ENCODE measurements at places on chromosomes 1 and 21.

- no peak for DNase-seq
Measured at GRCh38 chr1:235675152-235675890, 25.7 kb upstream of the GNG4 start.

GRCh38 chr1:65698590-65698989, 94.1 kb upstream of the PDE4B start:
- DNase-seq = no peak

- no peak for DNase-seq
Measured at GRCh38 chr1:205118752-205119151, 3.0 kb downstream of the RBBP5 start.

- DNase-seq = no peak
Measured at GRCh38 chr1:62259551-62259950, 59.7 kb downstream of the KANK4 start.

DNA sequence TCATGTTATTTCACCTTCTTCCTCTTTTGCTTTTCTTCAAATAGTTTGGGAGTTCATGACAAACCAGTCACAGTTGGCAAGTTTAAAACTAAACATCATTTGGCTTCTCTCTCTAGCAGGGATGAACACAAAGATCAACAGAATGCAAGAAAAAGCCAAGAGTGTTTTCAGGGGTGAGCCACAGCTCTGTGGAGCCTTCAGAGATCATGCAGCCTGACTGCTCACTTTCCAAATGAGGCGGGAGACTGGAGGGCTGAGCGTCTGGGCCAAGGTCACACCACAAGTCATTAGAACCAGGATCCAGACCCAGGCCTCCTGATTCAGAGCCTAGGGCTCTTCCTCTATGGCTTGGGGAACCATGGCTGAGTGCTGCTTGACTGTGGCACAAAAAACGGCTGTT, 2.7 kb downstream of the DPT start:
- DNase-seq = no peak

DNA sequence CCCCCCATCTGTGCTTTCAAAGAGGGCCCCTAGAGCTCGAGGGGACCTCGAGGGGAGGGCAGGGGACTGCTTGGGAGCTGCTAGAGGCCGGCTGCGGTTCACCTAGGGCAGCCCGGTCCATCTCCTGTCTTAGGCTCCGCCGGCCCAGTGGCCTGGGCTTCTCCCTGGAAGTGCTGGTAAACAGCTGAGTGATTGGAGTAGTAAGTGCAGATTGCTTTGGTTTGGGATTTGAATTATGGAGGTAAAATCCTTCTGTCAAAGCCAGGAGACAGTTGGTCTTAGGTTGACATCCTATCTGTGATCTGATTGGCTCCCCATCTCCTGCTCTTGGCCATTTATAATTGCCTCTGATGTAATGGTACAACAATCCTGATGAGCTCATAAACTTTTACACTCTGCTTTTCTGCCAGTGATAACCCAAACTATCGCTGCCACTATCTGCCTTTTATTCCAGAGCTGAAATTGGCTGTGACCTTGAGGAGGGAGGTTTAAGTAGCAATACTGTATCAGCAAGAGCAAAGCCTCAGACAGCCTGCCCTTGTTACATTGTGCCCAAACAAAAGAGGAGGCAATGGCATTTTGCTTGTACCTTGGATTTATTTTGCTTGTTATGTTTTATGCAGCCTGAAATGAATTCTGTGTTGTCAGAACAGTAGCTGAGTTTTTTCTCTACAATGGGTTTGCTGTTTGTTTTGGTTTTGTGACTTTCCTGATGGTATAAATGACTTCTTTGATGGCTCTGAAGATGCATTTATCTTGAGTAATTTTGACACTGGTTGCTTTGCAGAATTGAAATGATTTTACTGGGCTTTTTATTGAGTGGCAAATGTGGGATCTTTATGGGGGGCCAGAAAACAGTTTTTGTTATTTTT, 2.4 kb downstream of the ARID1A start:
- DNase-seq = peak; percentile 96

GRCh38 chr1:46131093-46131492, 1.3 kb downstream of the PIK3R3 start:
- no peak for DNase-seq

- DNase-seq = no peak
Measured at GRCh38 chr1:90198616-90199332, 203.9 kb downstream of the ZNF326 start.

GRCh38 chr1:99766378-99766800, at the start of gene FRRS1:
FRRS1 (minus strand) TSS chr1:99766635; CDS start chr1:99748768, 17,867 bp downstream.
- DNase-seq = peak; percentile 53

DNA sequence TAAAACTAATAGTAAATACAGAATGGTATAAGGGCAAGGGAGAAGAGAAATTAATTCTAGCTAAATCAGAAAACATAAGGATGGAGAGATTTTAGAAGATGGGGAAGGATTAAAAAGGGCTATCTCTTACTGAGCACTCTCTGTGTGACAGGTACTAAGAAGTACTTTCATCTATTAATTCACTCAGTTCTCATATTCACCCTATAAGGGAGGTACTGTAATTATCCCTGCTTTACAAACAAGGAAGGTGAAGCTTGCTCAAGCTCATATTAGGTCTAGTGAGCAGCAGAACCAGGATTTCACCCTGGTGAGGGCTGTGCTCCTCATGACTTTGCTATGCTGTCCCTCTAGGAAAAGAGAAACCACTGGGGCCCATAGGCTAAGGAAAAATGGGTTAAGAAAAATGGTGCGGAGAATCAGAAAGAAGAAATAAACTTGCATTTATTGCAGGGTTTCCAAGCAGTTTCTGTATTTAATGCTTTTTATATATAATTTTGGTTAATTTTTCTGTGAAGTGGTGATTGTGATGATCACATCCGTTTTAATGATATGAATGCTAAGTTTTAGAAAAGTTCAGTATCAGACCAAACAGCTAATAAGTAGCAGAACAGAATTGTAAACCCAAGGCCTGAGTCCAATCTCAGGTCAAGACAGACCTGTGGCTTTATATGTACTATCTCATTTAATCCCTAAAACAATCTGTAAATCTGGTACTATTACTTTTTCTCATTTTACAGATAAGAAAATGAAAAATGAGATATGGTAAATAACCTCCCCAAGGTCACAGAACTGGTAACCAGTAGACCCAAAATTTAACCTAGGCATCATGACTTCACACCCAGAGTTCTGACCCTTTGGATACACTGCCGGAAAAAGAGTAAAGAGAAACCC, 1.7 kb downstream of the PCNX2 start:
- DNase-seq = no peak

DNA sequence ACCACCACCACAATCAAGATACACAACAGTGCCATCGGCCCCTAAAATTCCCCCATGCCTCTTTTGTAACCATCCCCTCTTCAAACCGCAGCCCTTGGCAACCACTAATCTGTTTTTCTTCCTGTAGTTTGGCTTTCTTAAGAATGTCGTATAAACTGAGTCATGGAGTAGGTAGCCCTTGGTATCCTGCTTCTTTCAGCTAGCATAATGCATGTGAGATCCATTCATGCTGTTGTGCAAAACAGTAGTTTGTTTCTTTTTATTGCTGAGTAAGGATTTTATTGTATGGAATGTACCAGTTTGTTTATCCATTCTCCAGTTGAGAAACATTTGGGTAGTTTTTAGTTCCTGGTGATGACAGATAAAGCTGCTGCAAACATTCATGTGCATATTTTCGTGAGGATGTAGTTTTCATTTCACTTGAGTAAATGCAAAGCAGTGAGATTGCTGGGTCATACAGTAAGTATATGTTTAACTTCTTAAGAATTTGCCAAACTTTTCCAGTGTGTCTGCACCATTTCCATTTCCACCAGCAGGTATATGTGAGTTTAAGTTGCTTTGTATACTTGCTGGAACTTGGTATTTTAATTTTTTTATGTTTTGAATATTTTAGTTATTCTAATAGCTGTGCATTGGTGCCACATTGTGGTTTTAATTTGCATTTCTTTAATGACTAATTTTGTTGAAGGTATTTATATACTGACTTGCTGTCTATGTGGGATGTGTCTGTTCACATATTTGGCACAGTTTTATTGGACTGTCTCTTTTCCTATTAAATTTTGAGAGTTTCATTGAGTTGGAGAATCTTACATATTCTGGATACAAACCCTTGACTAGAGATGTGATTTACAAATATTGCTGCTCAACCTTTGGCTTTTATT, 148.4 kb upstream of the MAP1LC3C start:
- peak; percentile 32 for DNase-seq

DNA sequence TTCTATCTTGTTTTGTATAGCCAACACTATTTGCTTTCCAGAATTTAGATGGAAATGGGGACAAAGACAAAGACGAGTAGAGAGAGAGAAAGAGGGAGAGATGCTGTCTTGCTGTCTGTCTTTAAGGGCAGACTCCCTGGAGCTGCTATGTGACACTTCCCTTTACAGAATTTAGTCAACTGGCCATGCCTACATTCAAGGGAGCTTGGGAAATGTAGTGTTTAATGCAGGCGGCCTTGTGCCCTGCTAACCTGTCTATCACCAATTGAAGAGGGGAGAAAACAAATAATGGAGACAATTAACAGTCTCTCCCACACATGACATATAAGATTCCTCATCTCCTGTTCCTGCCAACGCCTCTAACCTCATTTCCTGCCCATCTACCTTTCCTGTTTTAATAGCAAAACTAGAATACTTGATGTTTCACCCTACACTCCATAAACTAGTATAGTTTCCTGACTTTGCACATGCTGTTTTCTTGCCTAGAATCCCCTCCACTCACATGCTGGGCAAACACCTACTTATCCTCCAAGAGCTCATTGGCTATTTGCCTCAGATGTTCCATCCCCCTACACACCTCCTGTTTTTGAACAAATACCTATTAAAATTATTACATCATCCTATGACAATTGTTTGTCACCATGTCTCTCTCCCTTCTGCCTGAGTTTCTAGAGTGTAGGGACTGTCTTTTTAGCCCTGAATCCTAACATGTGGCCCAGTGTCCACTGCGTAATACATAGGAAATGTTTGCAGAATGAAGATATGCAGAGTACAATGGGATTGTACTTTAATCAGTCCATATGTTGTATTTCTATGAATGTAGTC, 117.2 kb downstream of the SLC25A24 start:
- no peak for DNase-seq

DNA sequence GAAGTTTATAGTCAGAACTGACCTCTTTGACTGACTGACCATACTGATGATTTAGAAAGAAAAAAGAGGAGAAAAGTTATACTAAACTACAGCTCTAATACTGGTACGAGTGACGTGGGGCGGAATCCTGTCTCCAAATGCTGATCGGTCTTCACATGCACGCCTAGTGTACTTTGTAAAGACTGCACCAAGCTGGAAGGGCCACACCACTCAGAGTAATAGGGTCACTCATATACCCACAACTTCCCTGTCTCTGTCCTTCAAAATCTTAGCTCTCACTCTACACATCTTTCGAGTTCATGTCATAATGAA, 19.4 kb upstream of the GUCA2A start:
- no peak for DNase-seq

- DNase-seq = no peak
Measured at GRCh38 chr1:2533365-2533764, 3.3 kb upstream of the HES5 start.

GRCh38 chr1:60483509-60483908, 409.9 kb upstream of the C1orf87 start:
- DNase-seq = no peak

DNA sequence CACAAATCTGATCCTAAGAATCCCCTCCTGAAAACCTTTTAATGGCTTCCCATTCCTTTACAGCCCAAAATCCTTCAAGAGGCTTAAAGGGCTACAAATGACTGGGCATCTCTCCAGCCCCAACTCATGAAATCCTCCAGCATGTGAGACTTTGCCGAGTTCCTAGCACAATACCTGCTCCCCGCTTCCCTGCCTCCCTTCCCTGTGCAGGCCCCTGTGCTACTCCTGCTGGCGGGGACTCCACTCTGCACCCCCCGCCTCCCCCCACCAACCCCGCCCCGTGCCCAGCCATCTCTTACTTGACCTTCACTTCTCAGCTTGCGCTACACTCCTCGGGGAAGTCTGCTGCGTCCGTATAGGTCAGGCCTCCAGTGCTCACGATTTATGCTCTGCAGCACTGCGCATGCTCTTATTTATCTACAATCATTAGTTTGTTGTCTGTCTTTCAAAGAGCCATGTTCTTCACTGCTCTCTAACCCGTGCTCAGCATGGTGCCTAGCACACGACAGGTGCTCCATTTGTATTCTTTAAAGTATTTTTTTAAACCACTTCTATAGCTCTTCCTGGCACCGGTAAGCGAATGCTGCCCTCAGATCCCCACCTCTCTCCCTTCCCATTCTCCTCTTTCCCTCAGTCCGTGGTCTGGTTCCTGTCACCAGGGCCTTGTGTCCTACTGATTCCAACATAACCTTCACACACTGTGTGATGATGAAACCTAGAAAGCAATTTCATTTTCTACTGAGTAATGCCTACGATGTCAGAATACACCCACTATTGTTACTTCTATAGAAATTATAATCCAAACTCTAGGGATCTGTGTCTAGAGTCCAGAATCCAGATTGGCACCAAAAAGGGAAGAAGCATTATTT, 37.5 kb upstream of the PLA2G2C start:
- no peak for DNase-seq

GRCh38 chr1:219439376-219439775, 173.5 kb downstream of the ZC3H11B start:
- DNase-seq = no peak

All from brain microvascular endothelial cell (primary cell).